ENCODE measurements at places on chromosomes 13 and 19.

DNA sequence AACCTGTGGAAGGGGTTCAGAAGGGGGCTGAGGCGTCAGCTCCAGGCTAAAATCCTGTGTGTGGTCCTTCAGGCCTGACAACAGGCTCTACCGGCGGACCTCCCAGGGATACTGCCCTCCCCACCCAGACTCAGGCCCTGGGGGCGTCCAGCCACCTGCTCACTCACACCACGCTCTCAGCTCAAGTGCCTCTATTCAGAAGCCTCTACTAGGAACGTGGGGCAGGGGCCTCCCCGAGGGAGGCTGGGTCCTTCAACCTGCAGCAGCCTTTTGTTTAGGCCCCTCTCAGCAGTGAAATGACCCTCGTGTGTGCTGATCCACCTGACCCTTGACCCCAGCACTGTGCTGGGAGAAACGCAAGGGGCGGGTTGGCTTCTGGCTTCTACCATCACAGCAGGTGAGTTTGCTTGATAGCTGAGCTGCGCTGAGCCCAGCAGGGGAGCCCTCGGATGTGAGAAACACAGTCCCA, 10.6 kb downstream of the PLPP2 start:
- no peak for DNase-seq

DNA sequence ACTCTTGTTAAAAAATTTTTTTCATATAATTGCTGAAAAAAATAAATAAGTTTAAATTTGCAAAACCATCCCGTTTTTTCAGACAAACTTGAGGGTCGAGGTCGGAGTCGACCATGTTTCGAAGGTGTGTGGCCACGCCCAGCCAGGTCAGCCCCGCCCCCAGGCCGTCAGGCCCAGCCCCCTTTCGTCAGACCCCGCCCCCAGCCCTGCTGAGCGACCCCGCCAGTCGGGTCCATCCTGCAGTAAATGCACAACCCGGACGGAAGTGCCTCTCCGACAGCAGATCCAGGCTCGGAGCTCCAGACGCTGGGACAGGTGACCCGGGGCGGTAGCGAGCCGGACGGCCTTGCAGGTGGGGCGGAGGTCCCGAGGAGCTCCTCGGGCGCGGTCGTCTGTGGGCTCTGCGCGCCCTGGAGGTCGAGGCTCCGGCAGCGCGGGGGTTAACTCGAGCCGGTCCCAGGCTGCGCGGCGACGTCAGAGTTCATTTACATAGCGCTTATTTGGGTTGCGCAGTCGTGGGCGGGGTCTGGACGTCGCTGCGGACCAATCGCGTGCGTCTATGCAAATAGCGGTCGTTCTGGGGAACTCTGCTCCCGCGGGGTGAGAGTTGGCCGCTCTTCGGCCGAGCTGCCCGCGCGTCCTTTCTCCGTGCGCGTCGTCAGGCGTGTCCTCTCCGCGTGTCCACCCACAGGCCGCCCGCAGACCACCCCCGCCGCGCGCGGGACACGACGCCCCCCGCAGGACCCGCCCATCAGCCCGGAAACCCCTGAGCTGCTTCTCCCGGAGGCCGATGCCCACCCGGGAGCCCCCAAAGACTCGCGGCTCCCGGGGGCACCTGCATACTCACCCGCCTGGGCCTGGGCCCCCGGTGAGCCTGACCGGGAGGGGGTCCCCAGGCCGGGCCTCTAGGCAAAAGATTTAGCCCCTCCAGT, at the start of gene OCEL1:
TSS of gene OCEL1 (plus strand) at position 225 of the 932 bp plus-strand sequence. CDS start at position 247, 22 bp downstream.
- peak; percentile 93 for DNase-seq

- DNase-seq = no peak
Measured at GRCh38 chr13:92221916-92222315, 823.5 kb downstream of the GPC5 start.

GRCh38 chr13:48161530-48162179, 66.8 kb upstream of the MED4 start:
- DNase-seq = no peak

- DNase-seq = no peak
Measured at GRCh38 chr19:58355908-58356765, 2.8 kb upstream of the A1BG start.

GRCh38 chr13:79191501-79191900, 214.6 kb downstream of the RBM26 start:
- no peak for DNase-seq

GRCh38 chr19:41999878-42000208, 5.8 kb upstream of the ATP1A3 start:
- no peak for DNase-seq

- DNase-seq = no peak
Measured at GRCh38 chr13:57632276-57633140, 964 bp downstream of the PCDH17 start.

- DNase-seq = no peak
Measured at GRCh38 chr19:4914736-4915501, 5.6 kb downstream of the UHRF1 start.

DNA sequence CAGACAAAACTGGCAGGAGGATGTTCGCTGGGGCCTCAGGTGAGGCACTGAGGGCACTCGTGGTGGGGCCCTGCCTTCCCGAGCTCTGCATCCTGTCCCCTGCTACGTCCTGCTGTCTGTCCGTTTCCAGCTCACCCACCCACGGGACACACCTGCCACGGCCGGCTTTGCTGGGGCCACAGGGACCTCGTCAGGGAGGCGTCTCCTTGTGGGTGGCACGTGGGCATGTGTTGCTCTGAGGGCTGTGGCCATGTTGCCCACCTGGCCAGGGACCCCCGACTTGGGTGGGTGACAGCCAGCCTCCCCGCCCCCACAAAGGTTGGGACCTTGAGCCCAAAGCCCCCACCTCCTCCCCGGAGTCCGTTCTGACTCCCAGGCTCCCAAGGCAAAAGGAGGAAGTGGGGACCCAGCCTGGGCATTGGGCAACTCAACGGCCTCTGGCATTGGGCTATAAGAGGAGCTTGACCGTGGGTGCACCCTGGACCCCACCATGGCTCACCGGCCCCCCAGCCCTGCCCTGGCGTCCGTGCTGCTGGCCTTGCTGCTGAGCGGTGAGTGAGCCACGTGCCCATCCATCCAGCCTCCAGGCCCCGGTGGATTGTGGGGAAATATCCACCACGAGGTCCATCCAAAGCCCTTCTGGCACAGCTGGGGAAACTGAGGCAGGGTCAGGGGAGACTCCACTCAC, at the start of gene PRTN3:
TSS of gene PRTN3 (plus strand) at position 481 of the 688 bp plus-strand sequence. CDS start at position 491, 10 bp downstream.
- DNase-seq = no peak

DNA sequence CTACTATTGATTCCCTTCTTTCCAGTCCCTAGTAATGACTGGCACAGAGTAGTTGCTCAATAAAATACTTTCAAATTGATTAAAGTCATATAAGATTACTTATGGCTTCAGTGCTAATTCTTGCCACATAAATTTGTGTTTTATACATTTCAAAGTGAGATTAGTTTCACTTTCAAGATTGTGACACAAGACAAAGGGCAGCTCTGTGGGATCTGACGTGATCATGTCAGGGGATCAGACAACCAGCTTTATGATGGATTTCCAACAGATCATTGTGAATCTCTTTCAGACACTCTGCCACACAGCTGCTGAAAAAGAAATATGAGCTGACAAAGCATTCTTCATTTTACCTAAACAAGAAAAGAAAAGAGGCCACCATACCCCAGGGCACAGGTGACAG, 73.4 kb upstream of the POMP start:
- no peak for DNase-seq

DNA sequence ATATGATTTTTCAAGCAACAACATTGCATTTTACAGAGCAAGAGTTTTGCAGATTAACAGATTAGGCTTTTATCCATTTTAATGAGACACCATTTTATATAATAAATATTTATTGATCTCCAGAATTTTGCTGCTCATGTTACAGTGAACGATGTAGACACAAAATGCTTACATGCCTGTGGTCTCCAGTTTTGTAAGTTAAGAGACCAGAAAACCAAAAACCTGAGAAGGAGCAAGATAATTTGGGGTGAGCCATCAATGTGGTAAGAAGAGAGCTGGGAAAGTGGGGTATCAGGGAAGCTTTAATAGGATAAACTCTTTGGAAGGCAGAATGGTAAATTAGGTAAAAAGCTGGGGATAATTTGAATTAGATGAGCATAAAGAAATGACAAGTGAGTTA, 2100.5 kb upstream of the PCDH20 start:
- DNase-seq = no peak

GRCh38 chr13:50866817-50867636, 23.5 kb upstream of the DLEU7 start:
- no peak for DNase-seq

- no peak for DNase-seq
Measured at GRCh38 chr13:51837016-51837415, 8.0 kb downstream of the TMEM272 start.

DNA sequence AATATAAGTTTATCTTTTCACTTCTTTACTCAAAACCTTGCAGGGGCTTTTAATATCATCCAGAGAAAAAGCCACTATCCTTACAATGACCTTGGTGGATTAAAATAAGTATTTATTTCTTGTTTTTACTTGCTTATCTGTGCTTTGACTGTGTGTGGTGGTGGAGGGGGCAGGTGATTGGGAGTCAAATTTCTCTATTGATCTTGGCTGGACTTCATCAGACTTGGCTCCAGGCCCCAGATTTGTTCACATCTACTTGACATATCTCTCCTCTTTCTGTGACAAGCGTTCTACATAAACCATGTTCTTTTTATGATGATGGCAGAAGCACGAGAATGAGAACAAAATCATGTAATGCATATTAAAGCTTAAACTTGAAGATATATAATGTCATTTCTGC, 670.8 kb downstream of the PCDH17 start:
- DNase-seq = no peak

DNA sequence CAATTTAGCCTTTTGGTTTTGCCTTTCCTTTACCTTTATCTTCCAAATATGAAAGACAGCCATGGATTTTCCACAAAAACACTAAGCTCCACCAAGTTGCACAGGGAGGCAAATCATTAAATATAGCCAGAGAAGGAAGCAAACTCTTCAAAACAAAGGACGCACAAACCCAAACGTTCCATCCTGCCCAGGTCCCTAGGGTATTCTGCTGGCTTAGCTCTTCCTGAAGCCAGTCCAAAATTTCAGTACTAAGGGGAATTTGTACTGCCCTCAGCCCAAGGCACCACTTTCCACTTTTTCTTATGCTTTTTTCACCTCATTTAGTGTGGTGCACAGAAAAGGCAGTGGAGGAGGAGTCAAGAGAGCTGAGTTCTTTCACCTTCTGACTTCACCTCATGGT, 169.9 kb downstream of the FLT1 start:
- DNase-seq = no peak
